ENCODE measurements at places on chromosomes 2 and 18.
A peak's percentile ranks its signal among the peaks of the same experiment; 100 is the strongest.

DNA sequence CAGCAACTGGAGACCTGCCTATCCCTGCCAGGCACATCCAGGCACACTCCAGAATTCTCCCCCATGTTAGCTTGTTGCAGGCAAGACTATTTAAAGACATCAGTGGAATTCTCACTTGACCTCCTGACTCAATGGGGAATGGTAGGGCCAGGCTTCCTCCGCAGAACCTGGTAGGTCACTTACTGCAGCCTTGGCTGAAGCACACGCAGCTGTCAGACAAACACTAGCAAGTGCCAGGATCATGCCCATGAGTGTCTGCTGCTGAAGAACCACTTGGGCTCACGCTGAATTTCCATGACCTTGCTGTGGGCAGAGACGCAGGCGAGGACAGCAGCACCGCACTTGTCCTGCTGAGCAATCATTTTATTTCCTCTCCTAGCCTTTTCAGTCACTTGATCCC lies 3.2 kb downstream of the LRRC30 start:
- no peak for DNase-seq

DNA sequence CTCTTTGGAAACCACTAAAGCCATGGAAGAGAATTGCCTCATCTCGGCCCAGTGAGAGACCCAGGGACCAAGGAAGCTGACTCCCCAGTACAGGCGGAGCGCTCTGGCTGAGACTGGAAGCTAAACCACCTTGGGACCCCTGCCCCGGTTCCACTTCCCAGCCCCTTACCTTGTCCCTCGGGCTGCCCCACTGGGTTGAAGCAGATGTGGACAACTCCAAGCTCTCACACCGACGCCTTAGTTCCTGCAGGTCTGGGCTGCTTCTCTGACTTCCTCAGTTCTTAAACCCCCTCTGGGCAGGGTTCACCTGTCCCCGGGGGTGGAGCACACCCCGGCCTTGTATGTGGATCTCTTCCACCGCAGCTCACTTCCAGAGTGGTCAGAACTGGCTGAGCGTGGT lies 266.2 kb downstream of the PHLPP1 start:
- no peak for DNase-seq

DNA sequence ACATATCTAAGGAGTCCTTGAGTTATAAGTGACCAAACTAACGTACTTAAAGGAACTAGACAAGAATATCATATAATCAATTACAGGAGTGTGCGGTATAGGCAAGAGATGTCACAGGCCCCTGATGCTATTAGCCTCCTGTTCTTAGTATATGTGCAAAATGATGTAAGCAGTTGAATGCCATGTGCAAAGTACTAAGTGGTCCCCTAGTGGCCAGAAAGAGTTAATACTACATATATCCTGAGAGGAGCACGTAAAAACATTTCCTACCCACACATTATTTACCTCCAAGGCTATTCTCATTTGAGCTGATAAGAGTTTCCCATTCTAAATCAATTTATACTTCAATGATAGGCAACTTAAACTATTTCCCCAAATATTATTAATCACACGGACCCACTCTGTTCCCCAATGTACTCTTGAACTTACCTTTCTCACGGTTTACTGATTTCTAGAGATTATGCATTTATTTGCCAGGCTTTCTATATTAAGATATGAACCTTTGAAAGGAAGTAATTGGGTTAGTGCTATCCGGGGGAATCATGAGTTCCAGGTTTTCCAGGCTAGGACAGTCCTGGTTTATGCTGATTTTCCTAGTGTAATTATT lies 158.0 kb upstream of the KLHL14 start:
- peak; percentile 64 for DNase-seq

- peak; percentile 89 for DNase-seq
These were observed 104.7 kb downstream of the HNRNPLL start for GRCh38 chr2:38498045-38498481.

DNA sequence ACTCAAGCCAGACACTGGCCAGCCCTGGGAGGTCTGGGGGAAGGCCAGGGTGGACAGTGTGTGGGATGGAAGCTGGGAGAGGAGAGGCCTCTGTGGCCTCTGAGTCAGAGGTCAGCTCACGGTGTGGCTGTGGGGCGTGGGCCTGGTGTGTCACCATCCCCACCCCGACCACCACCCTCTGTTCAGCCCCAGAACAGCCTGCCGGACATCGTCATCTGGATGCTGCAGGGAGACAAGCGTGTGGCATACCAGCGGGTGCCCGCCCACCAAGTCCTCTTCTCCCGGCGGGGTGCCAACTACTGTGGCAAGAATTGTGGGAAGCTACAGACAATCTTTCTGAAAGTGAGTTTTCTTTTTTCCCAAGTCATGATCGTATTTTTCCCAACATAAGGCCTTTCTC lies 110.5 kb downstream of the DYSF start:
- no peak for DNase-seq

GRCh38 chr18:49613141-49613640 lies 51.3 kb downstream of the LIPG start:
- peak; percentile 89 for DNase-seq

- no peak for DNase-seq
These were observed 12.6 kb downstream of the ZBTB7C start for GRCh38 chr18:48396561-48396960.

GRCh38 chr2:180314086-180314485 lies 307.0 kb upstream of the CWC22 start:
- no peak for DNase-seq

- no peak for DNase-seq
These were observed 445.4 kb downstream of the NBAS start for GRCh38 chr2:15115776-15116175.

GRCh38 chr2:9168821-9169221 lies 37.8 kb upstream of the ASAP2 start:
- DNase-seq: no peak

- DNase-seq: peak; percentile 90
These were observed 321.9 kb upstream of the GALNT5 start for GRCh38 chr2:156935616-156936015.

DNA sequence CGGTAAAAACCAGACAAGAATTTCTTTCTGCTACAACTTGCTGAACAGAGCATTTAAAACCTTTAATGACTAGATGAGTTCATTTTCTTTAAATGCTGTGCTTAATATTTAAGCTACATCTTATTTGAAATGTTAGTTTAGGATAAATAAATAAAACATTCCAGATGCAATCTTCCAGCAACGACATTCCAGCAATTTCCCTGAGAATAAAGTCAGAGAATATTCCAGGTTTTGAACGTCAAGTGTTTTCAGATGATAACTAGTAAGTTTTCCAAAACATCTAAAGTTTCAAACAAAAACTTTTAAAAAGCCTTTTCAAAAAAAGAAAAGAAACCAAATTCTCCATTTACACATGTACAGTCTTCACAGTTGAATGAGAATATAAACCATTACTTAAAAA lies 104.8 kb downstream of the PPP1R1C start:
- DNase-seq: no peak

GRCh38 chr2:99389371-99389770 lies 52.2 kb downstream of the EIF5B start:
- DNase-seq: no peak

GRCh38 chr2:131105950-131106801 lies 1.0 kb downstream of the PLEKHB2 start:
- DNase-seq: no peak

GRCh38 chr2:60468382-60469085 lies 84.9 kb downstream of the BCL11A start:
- DNase-seq: peak; percentile 55

GRCh38 chr18:55988537-55988936 lies 400.5 kb upstream of the TCF4 start:
- DNase-seq: no peak

DNA sequence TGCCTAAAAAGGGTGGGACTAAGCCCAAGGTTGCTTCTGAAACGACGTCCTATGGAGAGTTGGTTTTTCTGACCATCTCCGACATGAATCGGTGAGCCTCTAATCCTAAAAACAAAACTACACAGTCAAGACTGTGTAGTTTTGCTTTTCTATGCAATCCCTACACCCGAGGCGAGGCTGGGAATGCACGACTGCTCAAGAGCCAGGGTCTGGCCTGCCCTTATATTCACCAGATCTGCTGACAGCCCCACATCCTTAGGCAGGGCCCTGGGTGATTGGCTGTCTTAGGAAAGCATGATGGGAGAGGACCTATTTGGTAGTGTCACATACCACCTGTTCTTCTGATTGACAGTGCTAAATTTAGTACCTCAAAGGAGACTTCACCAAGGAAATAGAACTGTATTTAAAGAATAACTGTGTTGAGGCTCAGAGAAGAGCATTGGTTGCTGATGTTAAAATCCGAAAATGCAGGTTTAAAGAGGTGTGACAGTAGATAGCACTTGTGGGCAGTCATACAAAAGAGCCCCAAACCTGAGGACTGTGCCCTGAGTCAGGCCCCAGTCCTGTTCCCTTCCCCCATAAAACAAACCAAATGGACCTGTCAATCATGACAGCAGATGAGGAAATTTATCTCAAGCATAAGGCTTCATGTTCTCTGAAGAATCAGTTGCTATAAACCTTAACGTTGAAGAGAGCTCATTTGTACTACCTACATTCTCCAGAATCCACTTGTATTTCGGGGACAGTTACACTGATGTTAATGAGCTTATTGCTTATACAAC lies at the start of gene TTN:
TTN (minus strand) TSS at position 197 of the 782 bp plus-strand sequence. CDS start 2,781 bp downstream, outside the sequence.
- no peak for DNase-seq

DNA sequence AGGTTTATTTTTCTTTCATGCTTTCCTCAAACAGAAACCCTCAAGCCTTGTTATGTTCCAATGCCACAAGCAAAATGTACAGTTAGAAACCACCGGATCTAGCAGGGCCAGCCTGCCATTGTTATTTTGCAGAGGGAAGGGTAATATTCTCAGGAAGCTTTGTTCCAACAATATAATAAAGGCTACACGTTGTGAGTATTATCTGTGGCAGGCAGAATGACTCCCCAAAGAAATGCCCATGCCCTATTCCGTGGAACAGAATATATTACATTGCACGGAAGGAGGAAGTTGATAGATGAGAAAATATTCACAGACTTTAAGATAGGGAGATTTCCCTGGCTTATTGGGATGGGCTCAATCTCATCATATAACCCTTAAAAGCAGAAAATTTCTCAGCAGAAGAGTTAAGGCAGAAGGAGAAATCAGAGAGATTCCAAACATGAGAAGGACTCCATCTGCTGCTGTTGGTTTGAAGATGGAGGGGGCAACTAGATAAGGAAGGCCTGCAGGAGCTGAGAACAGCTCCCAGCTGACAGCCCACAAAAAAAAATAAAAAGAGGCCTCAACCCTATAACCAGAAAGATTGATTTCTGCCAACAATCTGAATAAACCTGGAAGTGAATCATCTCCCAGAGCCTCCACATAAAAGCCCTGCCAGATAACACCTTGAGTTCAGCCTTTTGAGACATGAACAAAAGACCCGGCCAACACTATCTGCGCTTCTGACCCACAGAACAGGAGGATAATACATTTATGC lies 466.6 kb downstream of the LPIN1 start:
- DNase-seq: peak; percentile 95

DNA sequence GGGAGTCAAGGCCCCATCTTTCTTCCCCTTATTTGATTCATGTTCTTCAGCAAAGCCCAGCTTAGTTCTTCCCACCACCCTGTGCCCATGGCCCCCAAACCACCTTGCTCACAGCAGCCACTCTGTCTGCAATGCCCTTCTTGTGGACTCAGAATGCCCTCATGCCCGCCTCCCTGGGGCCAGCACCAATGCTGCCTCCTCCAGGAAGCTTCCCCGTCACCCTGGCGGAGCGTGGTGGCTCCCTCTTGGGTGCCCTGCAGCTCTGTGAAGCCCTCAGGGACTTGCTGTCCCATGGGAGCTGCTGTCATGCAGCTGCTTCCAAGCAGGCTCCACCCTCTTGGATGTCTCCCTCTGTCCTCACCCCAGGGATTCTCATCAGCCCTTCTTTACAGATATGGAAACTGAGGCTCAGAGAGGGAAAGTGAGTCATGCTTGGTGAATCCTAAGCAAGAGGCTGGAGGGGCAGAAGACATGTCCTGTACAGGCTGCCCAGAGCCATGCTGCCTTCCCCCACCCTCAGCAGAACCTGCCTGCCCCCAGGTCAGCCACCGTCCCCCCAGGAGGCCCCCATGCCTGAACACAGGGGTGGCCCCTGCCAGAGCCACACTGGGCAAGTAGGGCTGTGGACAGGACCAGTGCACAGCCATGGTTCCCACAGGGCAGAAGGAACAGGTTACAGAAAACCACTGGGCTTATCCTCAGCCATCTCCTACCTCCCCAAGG lies 11.8 kb upstream of the DUSP2 start:
- no peak for DNase-seq

DNA sequence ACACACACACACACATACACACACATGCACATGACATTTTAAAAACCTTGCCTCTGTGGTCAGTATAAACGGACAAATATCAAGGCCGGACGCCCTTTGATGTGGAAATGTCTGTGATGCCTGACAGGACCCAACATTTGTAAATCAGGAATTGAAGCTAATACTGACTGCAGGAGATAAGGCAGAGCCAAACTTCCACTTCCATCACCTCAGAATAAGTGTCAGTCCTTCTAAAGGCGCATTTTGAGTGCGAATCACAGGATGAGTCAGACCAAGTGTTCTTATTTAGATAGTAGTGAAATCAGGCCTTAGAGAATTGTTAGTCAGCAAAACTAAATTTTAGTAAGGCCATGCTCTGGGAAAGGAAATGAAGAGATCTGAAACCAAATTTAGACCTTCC lies 211.7 kb upstream of the LRATD1 start:
- DNase-seq: no peak

DNA sequence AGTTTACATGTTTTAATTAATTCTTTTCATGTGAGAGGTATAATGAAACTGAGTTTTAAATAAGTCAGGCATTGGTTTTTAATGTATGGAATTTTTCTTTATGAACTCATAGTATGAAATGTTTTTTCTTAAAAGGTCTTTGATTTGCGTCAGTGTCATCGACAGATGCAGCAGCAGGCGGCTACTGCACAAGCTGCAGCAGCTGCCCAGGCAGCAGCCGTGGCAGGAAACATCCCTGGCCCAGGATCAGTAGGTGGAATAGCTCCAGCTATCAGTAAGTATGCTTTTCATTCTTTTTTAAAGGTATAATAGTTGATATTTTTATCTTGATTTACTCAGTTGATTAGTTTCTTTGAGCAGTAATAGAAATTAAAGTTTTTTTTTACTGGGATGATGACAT lies 46.5 kb downstream of the SMAD4 start:
- DNase-seq: no peak

DNA sequence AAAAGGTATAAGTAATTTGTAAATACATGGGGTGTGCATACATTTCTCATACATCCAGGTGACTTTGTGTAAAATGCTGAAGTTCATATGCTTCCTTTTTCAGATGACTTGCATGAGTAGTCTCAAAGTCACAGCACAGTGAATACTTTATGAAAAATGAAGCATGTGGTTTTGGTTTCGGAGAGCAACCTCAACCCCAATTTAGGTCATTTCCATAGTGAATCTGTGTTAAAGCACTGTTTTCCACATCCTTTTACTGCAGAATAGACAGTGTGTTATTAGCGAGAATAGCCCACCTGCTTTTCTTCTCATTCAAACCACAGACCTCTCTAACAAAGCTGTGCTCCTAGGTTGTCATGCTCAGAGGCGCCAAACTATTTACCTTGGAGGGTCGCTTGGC lies 204.4 kb upstream of the RASGRP3 start:
- DNase-seq: no peak

GRCh38 chr18:9615280-9615797 lies 980 bp upstream of the PPP4R1 start:
- no peak for DNase-seq

GRCh38 chr2:215603440-215603839 lies 167.6 kb upstream of the FN1 start:
- DNase-seq: no peak

GRCh38 chr18:3250237-3251107 lies 2.9 kb downstream of the MYL12A start:
- no peak for DNase-seq

- no peak for DNase-seq
These were observed 50.0 kb upstream of the PAPOLG start for GRCh38 chr2:60706021-60706420.

Measured in NCI-H2171 treated with DMSO at 0.1 percent for 48 hours (cell line).